ENCODE measurements at places on chromosomes 2 and 18. TPM values are rescaled to one million over a fixed set of nuclear protein-coding genes. Genes with fewer than 3 reads are reported as not detected.
A peak's percentile ranks its signal among the peaks of the same experiment; 100 is the strongest.

GRCh38 chr2:42386682-42387081 is 25.7 kb upstream of the COX7A2L start:
- DNase-seq: no peak

GRCh38 chr2:186560254-186560653 is 29.6 kb upstream of the ITGAV start:
- no peak for DNase-seq

- DNase-seq: no peak
These were observed 59.5 kb upstream of the ID2 start for GRCh38 chr2:8622199-8622911.

DNA sequence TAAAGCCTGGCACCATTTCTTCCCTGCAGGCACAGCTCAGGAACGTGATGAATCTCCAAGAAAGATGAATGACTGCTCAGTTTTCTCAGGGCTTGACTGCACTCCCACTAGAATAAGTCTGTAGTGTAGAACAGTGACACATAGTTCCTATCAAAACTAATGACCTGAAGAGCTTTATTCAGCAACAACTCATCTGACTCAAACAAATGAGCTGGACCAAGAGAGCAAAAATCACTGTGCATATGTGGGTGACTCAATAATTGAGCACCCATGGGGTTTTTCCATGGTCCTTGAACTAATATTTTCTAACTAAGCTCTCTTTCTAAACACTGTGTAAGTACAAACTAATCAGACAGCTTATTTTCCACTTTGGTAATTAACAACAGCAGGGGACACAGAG is 61.1 kb upstream of the XDH start:
- no peak for DNase-seq

- DNase-seq: no peak
These were observed 134.0 kb upstream of the SERTAD2 start for GRCh38 chr2:64787698-64788097.

- DNase-seq: no peak
These were observed 84.5 kb downstream of the PTRHD1 start for GRCh38 chr2:24708537-24709152.

DNA sequence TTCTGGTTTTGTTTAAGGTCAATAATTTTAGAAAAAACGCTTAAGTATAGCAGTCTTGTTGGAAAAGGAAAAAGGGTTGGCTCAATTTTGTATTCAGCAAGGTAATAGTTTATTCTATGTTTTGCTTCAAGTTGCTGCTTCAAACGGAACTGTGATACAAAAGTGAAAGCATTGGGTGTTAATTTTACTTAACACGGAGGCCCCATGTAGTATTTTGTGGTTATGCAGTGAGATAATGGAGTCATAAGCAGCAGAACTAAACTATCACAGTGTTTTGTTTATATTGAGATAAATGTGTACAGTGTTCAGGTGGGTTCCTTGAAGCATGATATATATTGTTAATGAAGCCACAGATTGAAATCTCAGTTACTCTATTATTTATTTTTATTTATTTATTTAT is 67.0 kb upstream of the LYPD6B start:
- no peak for DNase-seq

- peak; percentile 67 for DNase-seq
These were observed 492.4 kb downstream of the PLCL1 start for GRCh38 chr2:198296665-198297308.

GRCh38 chr2:110764931-110765330 is 32.6 kb downstream of the ACOXL start:
- DNase-seq: no peak

GRCh38 chr2:120673205-120673550 is 62.5 kb upstream of the GLI2 start:
- DNase-seq: no peak

GRCh38 chr2:221844212-221845020 is 272.3 kb upstream of the EPHA4 start:
- no peak for DNase-seq

DNA sequence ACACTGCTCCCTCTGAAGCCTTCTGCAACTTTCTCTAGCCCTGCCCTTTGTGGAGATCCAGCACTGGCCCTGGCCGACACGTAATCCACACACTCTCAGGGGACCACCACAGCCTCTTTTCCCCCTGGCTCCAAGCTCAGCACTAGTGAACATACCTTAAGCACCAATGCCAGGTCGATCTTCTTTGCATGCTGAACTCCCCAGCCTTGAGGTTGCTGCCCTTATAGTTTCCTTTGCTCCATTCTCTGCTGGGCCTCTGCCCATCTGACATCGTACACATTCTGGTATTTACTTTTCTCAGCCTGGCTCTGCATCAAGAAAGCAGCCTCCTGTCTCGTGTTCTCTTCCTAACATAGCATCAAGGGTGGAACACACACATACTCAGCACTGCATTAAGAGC is 361.5 kb downstream of the LPIN1 start:
- no peak for DNase-seq

DNA sequence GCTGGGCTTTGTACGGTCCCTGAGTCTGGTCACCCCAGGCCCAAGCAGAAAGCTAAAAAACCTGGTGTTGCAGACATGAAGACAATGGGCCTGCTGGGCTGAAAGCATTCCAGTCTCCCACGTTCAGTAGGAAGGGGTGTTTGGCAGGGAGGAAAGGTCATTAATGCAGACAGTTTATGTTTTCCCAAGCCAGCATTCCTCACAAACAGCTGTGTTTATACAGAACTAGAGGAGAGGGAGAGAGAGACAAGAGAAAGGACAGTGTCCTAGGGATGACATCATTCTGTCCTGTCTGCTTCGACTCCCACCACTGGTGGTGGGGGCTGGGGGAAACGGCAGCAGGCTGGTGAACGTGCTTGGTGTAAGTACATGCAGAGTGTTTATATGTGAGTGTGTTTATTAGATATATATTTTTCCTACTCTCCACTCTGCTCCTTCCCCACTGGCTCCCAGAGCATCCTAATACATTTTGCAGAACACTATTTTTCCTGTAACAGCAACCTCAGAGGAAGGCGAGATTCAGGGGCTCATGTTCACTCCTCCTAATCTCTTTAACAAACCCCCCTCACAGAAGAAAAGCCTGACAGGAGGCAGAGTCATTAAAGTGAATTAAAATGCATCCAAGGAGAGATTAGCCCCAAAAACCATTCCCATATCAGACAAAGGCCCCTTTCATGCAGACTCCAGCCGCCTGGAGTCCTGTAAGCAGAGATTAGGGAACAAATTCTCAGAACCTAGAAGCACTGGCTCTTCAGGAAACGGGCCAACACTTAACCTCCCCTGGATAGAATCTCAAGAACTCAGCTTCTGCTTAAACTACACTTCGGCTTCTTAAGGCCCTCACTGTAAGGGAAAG is 380.4 kb downstream of the TNS1 start:
- DNase-seq: peak; percentile 64

GRCh38 chr2:239348563-239349452 is 52.0 kb downstream of the HDAC4 start:
- DNase-seq: no peak

DNA sequence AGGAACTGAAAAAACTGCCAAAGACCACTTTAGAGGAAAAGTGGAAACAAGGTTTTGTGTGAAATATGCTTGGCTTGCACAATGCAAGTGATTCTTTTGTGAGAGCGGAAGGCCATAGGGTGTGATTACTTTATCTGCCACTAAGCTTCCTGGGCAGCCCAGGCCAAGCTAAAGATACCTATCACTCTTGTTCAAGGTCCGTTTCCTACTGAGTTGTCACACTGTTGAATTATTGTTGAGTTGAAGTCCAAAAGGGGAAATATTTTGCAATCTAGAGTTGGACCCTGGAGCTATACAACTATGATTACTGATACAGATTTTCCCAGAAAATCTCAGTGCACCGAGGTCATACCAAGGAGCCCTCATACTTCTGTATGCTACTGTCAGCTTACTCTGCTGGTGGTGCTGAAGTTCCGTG is 72.7 kb upstream of the CTAGE1 start:
- no peak for DNase-seq

GRCh38 chr2:229141424-229142025 is 129.6 kb downstream of the PID1 start:
- no peak for DNase-seq

DNA sequence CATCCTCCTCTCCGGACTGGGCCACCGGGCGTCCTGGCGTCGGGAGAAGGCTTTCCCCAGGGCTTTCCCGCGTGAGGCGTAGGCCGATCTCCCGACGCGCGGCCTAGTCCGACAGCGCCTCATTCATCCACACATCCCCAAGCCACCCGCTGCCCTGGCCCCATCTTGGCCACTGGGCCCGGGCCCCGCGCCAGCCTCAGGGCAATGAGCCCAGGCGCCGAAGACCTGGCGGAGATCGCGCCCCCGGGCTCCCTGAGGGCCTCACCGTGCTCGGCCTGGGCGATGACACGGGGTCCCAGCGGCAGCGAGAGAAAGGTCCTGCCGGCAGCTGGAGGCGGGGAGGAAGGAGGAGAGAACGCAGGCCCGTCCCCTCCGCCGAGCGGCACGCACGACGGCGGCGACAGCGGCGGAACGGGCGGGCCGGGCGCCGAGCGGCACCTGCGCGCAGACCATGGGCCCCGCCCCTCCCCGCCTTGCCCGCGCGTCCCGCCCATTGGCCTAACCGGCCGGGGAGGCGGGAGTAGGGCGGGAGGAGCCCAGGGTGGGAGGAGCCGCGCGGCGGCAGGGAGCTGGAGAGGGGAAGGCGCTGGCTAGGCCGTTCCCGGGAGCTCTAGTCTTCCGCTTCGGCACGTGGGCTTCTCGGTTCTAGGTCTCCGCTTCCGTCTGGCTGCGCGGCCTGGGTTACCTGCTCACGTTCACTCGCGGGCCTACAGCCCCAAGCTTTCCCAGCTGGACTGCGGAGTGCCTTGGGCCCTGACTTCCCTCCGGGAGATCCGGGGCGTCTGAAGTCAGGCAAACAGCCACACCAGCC is at the start of gene OLA1:
Gene OLA1, minus strand, starts transcription at position 346 of the 811 bp plus-strand sequence. CDS start 1,717 bp downstream, outside the sequence.
- DNase-seq: peak; percentile 88

DNA sequence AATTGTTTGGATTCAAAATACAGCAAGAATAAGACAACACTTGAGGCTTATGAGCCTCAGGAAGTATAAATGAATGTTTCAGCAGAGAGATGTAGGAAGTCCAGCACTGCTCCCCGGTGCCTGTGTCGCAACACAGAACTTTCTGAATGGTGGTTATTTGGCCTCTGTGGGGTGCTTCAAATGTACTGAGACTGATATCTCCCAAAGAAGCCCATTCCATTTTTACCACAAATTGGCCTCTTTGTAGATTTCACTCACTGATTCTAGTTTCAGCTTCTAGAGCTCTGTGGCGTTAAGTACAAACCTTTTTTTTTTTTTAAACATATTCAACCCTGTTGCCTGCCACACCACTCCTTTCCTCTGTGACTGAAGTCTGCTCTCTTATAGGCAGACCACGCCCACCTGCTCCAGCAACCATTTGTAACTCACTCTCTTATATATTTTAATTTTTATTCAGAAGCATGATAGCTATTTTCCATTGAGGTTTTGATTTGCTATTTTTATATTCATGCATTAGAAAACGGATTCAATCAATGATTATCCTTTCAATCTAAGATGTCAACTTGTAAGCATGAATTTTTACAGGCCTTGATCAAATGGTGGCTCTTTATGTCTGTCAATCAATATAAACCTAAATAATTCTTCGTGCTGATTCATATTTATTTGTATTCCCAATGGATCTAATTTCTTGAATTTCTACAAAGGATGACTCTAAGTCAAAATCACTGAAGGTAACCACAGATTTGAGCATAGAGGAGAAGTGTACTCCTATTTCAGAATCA is 277.1 kb upstream of the CCDC68 start:
- no peak for DNase-seq

DNA sequence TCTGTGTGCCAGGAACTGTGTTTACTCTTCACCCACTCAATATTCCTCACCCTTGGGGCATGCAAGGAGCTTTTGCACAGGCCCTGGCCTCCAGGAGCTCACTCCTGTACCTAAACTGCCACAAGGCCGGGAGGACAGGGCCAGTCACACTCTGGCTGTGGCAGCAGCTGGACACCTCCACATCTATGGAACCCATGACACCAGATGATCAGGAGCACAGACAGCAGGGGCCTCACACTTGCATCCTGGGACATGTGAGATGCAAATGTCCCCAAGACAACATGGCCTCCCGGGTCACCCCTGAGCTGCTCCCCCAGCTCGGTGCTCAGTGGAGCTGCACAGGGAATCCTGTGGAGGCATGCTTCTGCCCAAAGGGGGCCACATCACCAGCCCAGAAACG is 61.8 kb upstream of the SLC66A3 start:
- DNase-seq: no peak

- DNase-seq: no peak
These were observed 23.9 kb downstream of the PTPRM start for GRCh38 chr18:7590826-7591560.

GRCh38 chr2:180787330-180787729 is 193.1 kb upstream of the UBE2E3 start:
- DNase-seq: no peak

DNA sequence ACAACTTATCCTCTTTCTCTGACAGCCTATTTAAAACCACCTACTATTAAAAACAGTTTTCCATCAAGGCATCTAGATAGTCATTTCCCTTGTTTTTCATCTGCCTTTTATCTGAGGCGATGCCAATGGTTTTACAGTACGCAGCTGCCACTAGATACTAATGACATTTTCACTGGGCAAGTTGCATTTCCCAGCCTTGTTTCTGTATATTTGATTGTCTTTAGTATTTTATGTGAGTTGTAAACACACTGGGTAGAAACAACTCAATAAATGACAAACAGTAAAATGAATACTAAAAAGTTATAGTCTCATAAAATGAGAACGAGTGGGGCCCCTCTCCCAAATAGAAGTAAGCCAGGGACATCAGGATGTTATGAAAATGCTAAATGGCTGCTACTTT is 8.9 kb upstream of the DARS1 start:
- no peak for DNase-seq

DNA sequence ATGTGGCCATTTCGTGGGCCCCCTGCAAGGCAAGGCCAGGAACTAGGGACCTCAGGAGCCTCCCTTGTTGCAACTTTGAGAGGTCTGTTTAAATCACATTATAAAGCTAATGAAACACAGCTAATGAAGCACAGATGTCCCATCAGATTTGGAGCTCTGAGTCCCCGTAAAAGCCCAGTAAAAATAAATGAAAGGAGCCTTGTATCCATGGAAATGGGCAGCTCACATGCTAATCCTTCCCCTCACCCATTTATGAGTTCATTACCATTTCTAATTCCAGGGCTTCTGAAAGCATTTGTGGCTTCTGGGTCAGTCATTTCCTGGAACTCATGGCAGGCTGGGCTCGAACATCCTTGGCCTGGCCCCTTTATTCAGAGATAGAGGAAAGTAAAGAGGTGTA is 274.8 kb downstream of the SS18 start:
- DNase-seq: no peak

DNA sequence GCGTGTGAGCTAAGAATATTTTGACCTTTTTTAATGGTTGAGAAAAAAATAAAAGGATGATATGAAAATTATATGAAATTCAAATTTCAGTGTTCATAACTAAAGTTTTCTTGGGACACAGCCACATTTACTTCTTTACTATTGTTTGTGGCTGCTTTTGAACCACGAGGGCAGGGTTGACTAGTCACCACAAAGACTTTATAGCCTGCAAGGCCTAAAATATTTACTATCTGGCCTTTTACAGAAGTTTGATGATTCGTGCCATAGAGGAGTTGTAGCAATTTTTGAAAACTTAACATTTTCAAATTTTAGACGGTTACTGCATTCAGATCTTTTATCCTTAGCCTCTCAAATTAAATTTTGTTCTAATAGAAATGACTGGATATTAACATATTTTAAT is 69.9 kb downstream of the LIMS1 start:
- DNase-seq: no peak

TEKT4 gene
- polyA plus RNA-seq: 0.11 TPM

GPR45 gene
- not detected for polyA plus RNA-seq

FAM237A gene
- polyA plus RNA-seq: not detected

PIEZO2 gene
- 16.9 TPM for polyA plus RNA-seq

TACR1 gene
- 2.3 TPM for polyA plus RNA-seq

AMER3 gene
- polyA plus RNA-seq: 0.01 TPM

Measured in right renal cortex interstitium (tissue), 3 donors.